ENCODE measurements at places on chromosomes 12 and 14. TPM values are rescaled to one million over a fixed set of nuclear protein-coding genes. Genes with fewer than 3 reads are reported as not detected.

DNA sequence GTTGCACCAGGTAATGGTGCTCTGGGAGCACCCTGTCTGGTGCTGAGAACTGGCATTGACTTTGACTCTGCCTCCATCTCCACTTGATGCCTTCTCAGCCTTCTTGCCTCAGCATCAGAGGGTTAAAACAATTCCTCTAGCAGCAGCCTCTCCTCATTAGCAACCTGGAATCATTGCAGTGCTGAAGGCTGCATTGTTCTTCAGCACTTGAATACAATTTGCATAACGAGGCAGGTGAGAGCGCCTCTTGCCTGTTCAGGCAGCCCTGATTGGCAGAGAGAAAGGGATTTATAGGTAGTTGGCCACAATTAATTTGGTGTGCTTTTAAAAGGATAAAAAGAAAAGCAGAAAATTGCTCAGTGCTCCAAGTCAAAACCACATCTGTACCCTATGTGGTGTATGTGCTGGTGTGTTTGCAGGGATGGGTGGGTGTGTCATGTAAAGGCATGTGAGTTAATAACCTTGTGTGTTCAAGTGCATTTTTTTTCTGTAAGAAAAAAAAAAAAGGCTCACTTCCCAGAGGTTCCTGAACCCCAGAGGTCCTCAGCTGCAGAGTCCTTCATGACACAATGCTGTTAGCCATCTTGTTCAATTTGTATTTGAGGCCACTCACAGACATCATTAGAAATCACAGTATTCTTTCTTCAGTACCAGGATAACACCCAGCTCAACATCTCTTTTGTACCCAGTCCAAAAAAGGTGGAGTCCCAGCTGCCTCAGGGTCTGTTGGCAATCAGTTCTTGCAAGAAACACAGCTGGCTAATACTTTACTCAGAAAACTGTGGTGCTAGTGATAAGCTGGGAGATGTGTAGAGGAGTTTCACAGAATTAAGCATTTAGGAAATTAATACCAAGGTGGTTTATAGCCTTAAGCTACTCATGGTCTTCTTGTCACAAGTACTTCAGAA lies 385.6 kb downstream of the GRIN2B start:
- H3K27ac ChIP-seq = no peak overlapping the region
- H3K36me3 ChIP-seq = no peaks in the 10 kb centered on the region
- no peak for DNase-seq
- H3K4me3 ChIP-seq = no peak overlapping the region

Gene PLA2G1B
- not detected for polyA plus RNA-seq

DNA sequence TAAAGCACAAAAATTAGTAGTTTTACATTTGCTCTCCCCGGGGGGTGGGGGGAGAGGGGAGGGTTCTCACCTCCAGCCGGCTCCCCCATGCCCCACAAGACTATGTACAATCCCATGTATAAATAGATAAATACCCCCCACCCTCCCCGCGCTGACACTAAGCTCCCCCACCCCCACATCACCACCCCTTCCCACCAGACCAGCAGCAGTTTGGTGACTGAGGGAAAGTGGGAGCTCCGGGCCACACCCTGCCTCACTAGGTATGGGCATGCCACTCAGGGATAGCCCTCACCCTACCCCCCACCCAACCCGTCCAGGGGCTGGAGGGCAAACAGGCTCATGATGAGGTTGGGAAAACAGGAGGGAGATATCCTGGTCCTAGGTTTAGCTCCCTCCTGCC lies 1.9 kb upstream of the PRKAG1 start:
- H3K4me1 ChIP-seq = 0 out of 2 replicates have a peak, but pooled peaks cover 3% of the 10 kb centered on the region
- peaks cover 7% of the 10 kb centered on the region for H3K36me3 ChIP-seq
- H3K27me3 ChIP-seq = no peaks in the 10 kb centered on the region
- H3K4me3 ChIP-seq = no peak overlapping the region
- DNase-seq = no peak

GRCh38 chr14:77615361-77616132 lies 890 bp downstream of the SPTLC2 start:
- no peaks in the 10 kb centered on the region for H3K27me3 ChIP-seq
- no peaks in the 10 kb centered on the region for H3K36me3 ChIP-seq
- no peak for DNase-seq
- peak overlapping the region; percentile 73 for H3K27ac ChIP-seq
- H3K4me3 ChIP-seq = peak overlapping the region; percentile 92

Gene GPX2
- polyA plus RNA-seq = not detected

Gene BIN2
- polyA plus RNA-seq = 42.7 TPM

GRCh38 chr12:26648584-26648983 lies 184.4 kb downstream of the ITPR2 start:
- no peak overlapping the region for H3K27ac ChIP-seq
- H3K4me3 ChIP-seq = no peak overlapping the region
- no peaks in the 10 kb centered on the region for H3K4me1 ChIP-seq
- DNase-seq = no peak
- peaks cover 27% of the 10 kb centered on the region for H3K36me3 ChIP-seq

DNA sequence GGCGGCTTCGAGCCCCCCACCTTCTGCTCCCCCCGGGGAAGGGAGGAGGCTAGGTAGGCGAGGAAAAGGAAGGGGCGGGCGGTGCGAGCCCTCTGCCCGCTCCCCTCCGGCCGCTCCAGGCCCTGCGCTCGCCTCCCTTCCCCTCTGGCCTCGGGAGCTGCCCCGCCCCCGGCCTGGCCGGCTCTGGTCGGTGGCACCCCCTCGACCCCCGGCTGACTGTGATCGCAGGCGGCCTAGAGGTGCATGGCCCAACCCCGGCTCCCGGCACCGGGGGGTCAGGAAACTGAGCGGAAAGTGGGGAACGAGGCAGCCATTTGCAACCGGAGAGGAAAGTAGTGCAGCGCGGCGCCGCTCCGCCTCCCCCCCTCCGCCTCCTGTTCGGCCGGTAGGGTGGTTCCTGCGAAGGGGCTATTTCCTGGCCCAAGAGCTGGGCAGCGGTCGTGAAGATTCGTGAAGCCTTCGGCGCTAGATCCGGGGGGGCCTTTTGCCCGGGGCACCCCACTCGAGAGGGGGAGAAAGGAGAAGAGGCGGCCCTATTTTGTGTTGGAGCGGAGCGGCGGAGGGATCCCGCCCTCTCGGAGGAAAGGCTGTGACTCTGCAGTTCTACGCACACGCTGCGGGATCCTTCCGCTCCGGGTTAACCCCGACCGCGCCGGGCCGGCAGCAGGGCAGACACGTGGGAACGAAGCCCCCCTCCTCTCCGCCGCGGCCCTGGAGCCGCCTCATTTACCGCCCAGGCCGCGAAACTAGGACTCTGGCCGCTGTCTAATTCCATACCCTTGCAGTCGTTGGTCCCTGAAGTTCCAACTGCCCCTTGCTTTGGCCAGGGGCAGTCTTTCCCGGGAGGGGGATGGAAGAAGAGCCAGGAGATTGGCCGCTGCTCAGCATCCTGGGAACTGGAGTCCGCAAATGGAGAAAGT lies at the start of gene KMT2D:
KMT2D (minus strand) TSS at position 558 of the 920 bp plus-strand sequence. CDS start 5,470 bp downstream, outside the sequence.
- H3K36me3 ChIP-seq = no peaks in the 10 kb centered on the region
- peak within 1 kb of the TSS; percentile 99 for H3K4me3 ChIP-seq
- peak; percentile 59 for DNase-seq
- no peaks in the 10 kb centered on the region for H3K27me3 ChIP-seq
- peak within 1 kb of the TSS; percentile 99 for H3K27ac ChIP-seq

- no peaks in the 10 kb centered on the region for H3K36me3 ChIP-seq
- H3K27me3 ChIP-seq = no peaks in the 10 kb centered on the region
Measured at GRCh38 chr14:100858838-100859220, 32.9 kb downstream of the MEG3 start.

Gene PLEKHD1
- not detected for polyA plus RNA-seq

Gene NUAK1
- polyA plus RNA-seq = not detected

Gene LRRC10
- polyA plus RNA-seq = not detected

Gene TAS2R9
- polyA plus RNA-seq = not detected

GRCh38 chr12:132356691-132357622 lies 27.6 kb upstream of the GALNT9 start:
- H3K4me3 ChIP-seq = no peak overlapping the region
- H3K4me1 ChIP-seq = no peaks in the 10 kb centered on the region
- no peaks in the 10 kb centered on the region for H3K36me3 ChIP-seq
- no peak for DNase-seq
- H3K27ac ChIP-seq = no peak overlapping the region

Gene DAAM1
- polyA plus RNA-seq = 32.2 TPM
